ENCODE measurements at places on chromosomes 1 and 21.

- no peak for DNase-seq
Measured at GRCh38 chr1:223631473-223631872, 34.0 kb downstream of the CAPN8 start.

GRCh38 chr1:111576547-111576946 lies 43.0 kb upstream of the RAP1A start:
- no peak for DNase-seq

DNA sequence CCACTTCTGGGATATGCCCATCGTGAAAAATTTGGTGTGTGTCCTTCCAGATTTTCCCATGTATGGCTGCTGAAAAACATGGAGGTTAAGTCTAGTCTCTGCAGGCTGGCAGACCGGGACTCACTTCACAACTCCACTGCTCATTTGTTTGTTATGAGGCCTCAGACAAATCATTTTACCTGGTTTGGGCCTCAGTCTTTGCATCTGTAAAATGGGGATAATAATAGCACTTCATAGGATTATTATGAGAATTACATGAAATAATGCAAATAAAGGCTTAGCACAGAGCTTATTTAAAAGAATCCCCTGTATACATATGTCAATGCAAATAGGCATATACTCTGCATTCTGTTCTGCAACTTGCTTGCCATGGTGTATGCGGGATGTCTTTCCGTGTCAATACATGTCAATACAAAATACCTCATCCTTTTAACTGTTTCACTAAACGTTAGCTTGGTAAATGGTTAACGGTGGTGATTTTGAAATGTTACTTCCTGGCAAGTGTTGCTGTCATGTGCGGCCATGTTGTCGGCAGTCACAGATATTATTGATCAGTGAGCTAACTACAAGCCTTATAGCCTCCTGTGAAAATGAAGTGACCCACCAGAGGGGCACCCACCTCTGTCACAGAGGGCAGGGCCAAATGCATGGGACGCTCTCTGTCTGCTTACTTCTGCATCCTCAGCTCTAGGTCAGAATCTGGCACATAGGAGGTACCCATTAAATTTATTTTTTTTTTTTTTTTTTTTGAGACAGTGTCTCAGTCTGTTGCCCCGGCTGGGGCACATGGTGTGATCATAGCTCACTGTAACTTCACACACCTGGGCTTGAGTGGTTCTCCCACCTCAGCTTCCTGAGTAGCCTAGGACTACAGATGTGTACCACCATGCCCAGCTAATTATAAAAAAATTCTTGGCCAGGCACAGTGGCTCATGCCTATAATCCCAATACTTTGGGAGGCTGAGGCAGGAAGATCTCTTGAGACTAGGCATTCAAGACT lies 4.3 kb downstream of the LCK start:
- no peak for DNase-seq

GRCh38 chr1:212475151-212475550 lies 42.4 kb downstream of the NENF start:
- DNase-seq = no peak

DNA sequence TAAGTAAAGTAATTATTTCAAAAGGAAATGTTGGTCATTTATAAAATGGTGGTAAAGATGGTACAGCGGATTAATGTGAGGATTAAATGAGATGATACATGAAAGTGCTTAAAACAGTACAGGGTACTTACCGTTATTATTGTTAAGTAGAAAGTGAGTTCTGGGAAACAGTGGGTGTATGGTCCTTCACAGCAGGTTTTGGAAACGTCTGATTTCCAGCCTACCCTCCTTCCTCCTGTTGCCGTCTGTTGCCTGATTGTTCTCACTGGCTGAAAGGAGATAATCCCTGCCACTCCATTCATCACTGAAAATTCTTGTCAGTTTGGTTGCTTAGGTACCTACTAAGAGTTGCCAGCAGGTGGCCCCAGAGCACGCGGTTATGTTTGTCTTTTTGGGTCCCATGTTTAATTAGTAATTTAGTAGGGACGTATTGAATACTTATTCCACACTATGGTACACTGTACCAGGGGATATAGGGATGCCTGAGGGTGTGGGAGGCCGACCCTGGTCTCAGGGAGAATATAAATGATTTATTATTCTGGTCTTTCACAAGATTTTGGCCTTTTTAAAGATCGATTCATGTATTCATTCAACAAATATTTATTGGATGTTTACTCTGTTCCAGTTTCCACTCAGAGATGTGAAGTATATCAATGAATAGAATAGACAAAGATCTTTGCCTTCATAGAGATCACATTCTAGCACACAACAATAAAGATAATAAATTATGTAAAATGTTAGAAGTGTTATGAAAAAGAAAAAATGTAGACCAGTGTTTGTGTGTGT lies 30.8 kb upstream of the RPTN start:
- DNase-seq = peak; percentile 47

DNA sequence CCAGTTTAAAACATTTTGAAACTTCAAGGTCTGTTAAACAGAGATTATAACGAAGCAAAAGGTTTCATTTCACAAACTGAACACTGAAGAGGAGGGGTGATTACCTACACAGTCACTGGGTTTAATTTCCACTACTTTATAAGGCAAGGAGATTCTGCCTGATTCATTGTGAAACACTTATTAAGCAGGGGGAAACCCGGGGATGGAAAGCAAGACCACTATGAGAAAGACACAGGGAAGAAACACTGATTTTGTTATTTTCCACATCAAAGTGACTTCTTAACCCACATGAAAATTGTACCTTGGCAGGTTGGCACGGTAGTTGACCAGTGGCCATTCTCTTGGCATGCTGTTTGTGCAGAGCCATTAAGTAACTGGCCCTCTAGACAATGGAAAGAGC lies 8.1 kb upstream of the F5 start:
- no peak for DNase-seq

DNA sequence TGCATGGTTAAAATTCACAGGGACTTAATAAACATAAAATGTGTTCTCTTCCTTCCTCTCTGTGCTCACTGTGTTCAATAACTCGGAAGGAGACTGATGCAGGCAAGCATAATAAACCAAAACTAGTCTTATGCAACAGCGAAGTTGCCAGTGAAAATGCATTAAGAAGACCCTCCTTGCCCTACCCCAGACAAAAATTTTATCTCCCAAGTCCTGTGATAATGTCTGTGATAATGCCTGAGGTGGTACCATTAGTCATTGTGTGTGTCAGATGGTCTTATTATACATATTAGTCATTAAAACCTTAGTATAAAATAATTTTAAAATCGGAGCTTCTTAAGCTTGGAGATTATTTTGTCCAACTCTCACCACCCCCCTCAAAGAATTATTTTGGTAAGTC lies 97.8 kb downstream of the NGF start:
- no peak for DNase-seq

DNA sequence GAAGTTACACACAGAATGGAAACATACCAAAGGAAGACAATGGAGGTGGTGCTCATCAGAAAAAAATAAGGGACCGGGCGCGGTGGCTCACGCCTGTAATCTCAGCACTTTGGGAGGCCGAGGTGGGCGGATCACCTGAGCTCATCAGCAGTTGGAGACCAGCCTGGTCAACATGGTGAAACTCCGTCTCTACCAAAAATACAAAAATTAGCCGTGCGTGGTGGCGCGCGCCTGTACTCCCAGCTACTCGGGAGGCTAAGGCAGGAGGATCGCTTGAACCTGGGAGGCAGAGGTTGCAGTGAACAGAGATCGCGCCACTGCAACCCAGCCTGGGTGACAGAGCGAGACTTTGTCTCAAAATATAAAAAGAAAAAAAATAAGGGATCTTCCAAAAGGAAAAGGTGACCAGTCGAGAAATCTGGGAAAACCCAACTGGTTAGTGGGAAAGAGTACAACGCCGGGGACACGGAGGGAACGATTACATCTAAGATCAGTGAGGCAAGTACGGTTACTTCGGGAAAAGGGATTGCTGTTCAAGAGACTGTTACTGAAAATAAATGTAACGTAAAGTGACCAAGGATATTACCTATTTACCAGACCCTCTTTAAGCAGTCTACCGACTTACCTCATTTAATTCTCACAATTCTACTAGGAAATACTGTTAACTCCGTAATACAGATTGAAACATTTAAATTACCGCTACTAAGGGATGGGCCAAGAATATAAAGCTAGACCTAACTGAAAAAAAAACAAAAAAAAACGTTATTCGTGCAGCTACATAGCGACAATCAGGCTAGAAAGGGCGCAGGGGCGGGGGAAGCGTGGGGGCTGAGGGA lies 822 bp downstream of the CCT3 start:
- peak; percentile 8 for DNase-seq

- DNase-seq = peak; percentile 39
Measured at GRCh38 chr1:18575620-18576019, 55.0 kb upstream of the PAX7 start.

DNA sequence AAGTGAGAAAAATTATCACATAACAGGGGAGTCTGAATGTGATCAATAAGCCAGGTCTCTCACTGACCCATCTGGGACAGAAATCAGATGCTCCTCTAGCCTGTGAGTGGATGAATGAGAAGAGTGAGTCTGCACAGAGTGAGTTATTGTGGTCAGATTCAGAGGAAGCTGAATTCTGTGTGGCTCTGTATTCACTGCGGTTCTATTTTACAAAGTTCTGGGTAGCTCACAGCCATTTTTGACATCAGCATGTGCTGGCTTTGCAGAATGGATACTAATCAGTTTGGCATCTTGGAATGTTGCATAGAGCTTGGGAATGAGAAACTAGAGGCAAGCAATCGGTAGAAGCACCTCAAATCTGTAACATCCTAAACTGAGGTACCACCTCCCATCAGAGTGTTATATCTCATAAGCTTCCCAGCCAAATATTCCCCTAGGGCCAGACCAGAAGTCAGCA lies 3.8 kb downstream of the COLGALT2 start:
- no peak for DNase-seq

DNA sequence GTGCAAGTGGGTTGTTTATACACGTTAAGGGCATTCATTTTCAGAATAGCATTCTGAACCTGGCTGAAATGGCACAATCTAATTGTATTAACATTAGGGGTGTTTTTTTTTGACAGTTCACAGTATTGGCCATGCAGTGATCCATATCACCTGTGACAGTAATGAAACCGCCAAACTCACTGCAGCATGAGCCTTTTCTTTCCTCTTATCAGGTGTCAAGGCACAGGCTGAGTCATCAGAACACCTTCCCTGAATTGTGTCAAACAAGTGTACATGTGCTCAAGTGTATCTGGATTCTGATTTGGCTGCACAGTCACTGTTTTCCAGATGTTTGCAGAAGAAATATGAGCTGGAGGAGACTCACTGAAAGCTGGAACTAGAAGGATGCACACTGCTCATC lies 47.7 kb upstream of the C8B start:
- no peak for DNase-seq

DNA sequence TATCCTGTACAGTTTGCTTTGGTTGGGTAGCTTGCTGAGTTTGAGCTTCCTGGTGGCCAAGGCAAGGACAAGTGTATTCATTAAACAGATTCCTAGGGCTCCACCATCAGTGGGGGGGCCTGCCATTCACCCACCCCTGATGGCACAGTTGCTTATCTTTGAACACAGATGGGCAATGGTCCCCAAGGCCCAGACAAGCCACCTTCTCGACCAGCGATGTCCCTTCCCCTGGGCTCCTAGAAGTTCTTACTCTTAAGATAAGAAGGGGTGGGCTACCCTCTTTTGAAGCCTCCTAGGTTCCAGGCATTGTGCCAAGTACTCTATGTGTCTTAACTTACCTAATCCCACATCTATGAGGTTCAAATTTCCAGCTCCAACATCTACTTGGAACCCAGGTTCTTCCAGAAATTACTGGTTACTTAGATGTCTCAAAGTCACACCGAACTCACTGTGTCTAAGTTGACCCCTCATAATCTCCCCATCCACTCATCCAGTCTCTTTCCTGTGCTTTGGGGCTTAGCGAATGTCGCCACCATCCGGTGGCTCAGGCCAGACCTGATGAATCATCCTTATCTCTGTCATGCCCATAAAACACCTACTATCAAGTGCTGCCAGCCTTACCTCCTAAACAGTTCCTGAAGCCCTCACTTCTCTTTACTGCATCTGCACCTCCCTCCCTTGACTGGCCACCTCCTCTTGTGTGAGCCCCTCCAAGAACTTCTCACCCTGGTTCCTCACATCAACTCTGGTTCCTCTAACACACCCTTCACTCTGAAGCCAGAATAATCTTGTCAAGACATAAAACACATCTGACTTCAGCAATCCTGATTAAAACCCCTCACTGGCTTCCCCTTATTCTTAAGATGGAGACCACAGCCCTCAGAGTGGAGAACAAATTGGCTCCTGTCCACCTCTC lies 50.1 kb downstream of the KLHDC7A start:
- DNase-seq = no peak

DNA sequence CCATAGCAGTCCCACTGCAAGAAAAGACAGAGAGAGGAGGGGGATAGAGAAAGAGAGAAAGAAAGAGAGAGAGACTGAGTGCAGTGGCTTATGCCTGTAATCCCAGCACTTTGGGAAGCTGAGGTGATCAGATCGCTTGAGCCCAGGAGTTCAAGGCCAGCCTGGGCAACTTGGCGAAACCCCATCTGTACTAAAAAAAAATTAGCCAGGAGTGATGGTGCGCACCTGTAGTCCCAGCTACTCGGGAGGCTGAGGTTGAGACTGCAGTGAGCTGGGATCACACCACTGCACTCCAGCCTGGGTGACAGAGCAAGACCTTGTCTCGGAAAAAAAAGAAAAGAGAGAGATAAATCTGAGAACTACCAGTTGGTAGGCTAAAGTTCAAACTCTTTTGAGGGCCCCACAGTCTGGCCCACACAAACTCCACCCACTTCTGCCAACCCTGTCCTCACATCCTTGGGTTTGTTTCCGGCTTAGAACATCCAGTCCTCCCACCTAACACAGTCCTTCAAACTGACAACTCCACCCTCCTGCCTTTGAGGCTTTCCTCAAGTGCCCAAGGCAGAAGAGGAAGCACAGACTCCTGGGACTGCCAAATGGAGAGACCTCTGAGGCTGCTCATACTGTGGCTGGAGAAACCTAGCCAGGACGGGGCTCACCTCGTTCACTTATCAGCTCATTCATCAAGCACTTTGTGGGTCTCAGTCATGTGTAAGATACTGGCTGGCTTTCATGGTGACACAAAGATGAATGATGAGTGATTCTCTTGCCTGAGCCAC lies 20.1 kb downstream of the TFAP2E start:
- no peak for DNase-seq

DNA sequence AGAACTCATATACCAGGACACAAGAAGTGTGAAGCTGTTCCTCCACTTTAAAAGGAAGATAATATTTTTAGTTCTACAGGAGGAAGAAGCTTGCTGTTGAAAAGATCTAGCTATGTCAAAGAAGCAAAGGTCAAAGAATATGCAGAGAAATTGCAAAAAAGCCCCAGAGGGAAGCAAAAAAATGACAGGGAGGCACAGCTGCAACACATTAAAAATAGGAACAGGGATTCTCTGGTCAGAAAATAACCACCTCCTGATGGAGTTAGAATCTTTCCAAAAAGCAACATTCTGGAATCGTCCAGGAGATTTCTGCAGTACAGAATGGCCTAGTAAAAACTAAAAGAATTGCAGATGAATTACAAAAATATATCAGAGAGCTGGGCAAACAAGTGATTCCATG lies 238.9 kb upstream of the PRMT6 start:
- no peak for DNase-seq

- no peak for DNase-seq
Measured at GRCh38 chr1:2407991-2408275, 4.4 kb downstream of the PEX10 start.

Data from fibroblast of villous mesenchyme (primary cell).